Brain microvascular endothelial cell (primary cell): ENCODE measurements at places on chromosomes 3 and 15.

DNA sequence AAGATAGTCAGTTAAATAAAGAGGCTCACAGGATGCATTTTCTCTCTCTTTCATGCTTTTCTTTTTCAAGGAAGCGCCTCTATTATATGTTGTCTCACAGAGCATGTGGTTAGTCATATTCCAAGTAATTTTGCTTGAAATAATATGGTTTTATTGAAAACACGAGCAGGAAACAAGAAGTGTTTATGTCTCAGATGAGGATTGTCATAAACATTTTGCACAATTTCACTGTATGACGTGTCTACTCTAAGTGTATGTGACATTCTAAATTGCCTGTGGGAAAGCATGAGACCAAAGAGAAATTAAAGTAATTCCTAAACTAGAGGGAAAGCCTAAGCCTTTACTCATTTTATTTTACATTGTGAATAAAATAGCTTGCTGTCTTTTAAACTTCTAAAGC, 818.6 kb downstream of the EPHA3 start:
- DNase-seq: no peak

DNA sequence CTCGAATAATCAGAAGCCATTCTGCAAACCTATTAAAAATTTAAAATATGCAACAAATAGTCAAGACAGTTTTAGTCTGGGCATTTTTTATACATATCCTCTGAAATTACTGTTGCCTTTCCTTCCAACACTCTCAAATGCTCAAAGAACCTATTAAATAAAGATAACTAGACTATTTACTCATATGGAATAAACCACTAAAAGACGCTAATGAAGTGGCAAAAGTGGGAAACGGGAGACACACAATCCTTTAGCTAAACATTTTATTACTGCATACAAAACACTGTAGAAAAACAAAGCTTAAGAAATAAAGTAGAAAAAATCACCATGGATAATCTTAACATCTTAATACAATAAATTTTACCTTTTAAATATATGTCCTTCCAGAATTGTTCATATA, 75.4 kb downstream of the HERC1 start:
- no peak for DNase-seq

- peak; percentile 14 for DNase-seq
These were observed 3.7 kb upstream of the WDR82 start for GRCh38 chr3:52281981-52282801.

- no peak for DNase-seq
These were observed 28.4 kb downstream of the THSD4 start for GRCh38 chr15:71143373-71144310.

DNA sequence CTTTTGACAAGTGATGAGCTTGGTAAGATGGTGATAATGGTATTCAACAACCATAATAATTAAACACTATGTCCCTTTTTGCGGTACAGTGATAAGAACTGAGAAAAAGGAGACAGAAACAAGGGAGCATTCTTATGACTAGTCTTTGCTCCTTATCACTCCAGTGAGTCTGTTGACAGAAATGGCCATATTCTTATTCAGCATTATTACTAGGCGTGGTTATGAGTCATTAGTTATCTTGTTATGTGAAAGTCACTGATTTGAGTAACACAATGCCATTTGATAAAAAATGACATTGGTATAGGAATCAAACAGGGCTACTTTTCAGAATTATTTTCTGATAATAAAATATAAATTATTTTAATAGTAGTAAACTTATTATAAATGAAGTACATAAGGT, 193.5 kb downstream of the C3orf38 start:
- no peak for DNase-seq
